Brain pericyte (primary cell): ENCODE measurements at places on chromosomes 5 and 9.

- no peak for DNase-seq
These were observed 363.9 kb upstream of the MEF2C start for GRCh38 chr5:89246864-89247263.

- DNase-seq, result no peak
These were observed 1.3 kb downstream of the VCP start for GRCh38 chr9:35070823-35071813.

- DNase-seq, result no peak
These were observed 85.2 kb upstream of the ADAMTS2 start for GRCh38 chr5:179430193-179431175.

- DNase-seq, result no peak
These were observed 84.3 kb upstream of the BRINP1 start for GRCh38 chr9:119453490-119453911.

- DNase-seq, result no peak
These were observed 156.9 kb downstream of the TRIM32 start for GRCh38 chr9:116843863-116844620.

DNA sequence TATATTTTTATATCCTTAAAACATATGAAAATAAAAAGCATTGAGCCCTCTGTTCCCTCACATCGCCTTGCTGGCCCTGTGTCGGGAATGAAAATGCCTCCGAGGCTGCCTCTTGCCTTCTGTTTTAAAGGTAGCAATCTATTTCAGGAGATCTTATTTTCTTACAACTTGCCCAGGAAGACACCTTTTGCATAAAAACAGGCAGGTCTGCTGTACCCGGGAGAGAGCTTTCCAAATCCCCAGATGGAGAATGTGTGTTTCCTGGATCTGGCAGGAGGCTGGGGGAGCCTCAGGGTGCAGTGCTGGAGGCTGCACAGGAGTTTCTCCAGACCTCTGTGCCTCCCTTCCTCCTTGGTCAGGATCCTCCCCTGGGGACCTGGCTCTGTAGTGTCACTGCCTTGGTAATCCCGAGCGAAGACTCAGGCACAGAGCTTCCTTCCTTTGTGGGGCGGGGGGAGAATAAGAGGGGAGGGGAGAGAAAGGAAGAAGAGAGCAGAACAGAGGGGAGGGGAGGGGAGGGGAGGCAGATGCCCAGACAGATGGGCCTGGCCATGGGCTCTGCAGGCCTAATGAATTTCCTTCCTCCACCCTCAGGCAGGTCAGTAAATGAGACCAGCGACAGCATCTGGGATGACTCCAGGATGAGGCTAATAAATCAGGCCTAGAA, 104.0 kb upstream of the BOD1 start:
- DNase-seq, result no peak

DNA sequence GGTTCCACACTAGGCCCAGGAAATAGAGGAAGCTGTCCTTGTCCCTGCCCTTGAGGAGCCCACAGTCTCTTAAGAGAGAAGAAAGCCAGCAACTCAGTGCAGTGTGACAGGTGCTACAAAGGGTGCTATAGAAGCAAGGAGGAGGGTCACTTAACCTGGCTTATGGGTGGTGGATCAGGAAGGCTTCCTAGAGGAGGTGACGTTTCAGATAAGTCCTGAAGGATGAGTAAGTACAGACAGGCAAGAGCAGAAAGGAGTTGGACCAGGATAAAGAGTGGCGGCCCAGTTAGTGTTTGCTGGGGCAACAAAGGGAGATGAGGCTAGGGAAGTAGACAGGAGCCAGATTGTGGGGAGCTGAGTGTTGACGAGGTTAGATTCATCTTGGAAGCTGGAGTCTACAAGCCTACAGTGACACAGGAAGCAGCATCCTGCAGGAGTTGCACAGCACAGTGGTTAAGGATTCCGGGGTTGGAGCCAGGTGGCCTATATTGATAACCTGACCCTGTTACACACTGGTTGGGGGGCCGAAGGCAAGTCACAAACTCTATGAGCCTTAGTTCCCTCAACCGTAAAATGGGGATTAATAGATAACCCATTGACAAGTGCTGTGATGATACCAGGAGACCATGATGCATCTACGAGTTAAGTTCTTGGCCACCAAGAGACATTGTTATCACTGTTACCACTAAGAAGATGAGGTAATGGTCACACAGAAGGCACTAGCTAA, 5.4 kb upstream of the LHX6 start:
- DNase-seq, result no peak

GRCh38 chr5:143065996-143066522, 295.9 kb downstream of the ARHGAP26 start:
- no peak for DNase-seq

DNA sequence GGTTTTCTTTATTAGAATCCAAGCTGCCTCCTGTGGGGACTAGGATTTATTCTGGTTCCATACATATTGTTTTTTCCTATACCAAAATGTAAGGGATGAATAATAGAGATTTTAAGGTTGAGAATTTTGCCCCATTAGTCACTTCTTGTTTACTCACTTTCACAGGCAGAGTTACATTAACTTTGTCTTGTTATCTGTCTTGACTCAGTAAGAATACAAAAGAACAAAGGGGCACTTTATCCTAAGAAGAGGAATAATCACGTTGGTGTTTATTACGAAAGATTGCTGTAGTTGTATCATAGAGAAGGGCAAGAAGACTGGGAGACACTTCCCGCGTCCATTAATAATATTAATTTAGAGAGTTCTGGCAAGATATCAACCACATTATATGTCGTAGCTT, 599.7 kb upstream of the FTMT start:
- no peak for DNase-seq

DNA sequence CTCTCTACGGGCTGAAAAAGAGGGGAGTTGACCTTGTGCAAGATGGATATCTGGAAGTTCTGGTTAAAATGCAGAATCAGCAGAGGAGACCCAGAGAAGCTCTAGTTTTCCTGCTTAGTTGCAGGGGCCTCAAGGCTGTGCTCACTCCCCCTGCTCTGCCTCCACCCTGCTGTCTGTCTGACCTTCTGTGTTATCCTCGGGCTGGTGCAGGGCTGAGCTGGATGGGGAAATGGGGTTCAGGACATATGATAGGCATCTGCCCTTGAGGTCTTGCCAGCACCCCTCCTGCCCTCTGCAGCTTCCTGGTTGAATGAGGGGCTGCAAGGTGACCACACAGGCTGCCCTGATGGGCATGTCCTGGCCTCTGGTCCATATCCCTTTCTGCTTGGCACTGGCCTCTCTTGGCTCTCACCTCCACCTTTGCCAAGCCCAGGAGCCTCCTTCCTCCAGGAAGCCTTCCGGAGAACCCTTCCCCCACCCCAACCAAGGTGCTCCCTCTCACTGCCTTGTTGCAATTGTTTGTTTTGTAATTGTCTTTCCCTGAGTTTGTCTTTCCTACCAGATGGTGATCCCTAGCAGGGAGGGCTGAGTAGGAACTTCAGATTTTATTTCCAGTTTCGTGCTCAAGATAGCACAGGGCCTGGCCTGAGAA, 1.3 kb downstream of the TMEM268 start:
- DNase-seq, result no peak

GRCh38 chr5:64958757-64959391, 190.1 kb downstream of the CWC27 start:
- DNase-seq, result no peak

DNA sequence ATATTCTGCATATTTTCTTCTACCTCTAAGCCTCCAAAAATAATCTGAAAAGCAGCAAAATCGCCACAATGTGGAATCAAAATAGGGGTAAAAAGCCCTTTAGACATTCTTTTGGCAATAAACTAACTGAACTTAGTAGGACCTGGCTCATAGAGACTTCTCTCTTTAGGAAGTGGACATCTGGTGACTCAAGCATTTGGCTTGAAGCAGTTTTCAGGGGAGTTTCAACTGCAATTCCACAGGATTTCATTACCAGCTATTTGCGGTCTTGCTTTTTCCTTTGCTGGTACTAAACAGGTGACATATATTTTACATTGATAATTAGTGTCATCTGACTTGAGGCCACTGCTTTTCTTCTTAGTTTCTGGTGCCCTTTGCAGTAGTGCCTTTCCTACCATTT, 173.2 kb upstream of the FBN2 start:
- DNase-seq, result no peak

DNA sequence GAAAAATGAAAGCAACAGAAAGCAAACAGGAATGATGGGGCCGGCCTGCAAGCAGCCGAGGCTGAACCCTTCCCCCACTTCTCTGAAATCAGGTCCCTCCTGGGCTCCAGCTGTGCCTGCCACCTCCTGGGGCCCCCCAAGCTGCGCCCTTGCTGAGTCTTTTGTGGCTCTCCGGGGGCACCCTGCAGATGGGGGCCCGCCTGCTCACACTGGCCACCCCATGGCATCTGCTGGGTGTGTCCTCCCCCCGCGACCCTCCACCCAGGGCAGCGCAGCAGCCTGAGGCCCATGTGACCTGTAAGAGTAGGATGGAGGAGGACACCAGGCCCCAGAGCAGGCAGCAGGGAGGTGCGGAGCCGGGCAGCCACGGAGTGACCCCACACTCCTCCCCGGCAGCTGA, 5.7 kb downstream of the GPSM1 start:
- DNase-seq, result no peak

DNA sequence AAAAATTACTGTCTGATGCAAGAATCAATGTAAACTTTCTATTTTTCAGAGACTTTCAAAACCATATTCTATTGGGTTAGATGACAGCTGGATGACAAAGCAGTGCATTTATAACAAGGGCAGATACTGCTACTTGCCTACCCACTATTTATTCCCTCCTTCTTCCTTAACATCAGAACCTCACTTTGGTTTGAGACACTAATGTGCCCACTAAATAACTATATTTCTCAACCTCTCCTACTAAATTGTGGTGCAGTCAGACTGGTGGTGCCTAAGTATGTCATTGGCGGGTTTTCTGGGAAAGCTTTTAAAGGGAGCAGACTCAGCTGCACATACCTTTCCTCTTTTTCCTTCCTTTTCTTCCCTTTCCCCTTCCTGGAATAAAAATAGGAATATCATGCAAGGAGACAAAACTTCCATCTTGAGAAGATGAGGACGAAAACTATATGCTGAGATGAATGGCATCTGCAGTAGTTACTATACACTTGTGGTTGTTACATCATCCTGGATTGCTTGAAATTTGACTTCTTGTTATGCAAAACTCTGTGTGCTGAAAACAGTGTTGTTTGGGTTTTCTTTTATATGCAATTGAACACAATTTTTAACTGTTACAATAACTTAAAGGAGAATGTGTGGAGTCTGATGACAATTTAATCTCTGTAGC, 43.8 kb downstream of the PRR16 start:
- no peak for DNase-seq

DNA sequence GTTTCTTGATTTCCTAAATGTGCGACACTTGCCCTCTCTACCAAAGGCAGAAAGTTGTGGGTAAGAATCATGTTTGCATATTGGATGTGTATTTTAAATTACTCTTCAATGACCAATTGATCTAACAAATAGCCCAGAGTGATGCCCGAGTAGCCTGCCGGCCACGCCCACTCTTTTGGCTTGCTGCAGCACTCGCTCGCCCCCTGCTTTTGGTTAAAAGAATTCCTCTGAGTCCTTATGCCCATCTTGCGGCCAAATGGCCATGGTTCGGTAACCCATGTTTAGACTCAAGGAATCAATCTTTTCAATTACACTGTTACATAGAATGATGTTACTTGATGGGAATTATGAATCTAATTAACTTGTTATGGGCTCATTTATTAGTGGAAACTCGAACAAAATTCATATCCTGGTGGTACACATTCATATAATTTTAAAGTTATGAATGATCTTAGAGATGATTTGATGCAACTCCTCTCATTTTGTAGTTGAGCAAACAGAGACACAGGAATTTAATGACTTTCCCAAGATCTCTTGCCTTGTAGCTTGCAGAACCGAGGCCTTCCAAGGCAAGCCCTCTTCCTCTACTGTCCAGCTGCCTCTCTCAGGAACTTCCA, 36.5 kb downstream of the PPIC start:
- no peak for DNase-seq

DNA sequence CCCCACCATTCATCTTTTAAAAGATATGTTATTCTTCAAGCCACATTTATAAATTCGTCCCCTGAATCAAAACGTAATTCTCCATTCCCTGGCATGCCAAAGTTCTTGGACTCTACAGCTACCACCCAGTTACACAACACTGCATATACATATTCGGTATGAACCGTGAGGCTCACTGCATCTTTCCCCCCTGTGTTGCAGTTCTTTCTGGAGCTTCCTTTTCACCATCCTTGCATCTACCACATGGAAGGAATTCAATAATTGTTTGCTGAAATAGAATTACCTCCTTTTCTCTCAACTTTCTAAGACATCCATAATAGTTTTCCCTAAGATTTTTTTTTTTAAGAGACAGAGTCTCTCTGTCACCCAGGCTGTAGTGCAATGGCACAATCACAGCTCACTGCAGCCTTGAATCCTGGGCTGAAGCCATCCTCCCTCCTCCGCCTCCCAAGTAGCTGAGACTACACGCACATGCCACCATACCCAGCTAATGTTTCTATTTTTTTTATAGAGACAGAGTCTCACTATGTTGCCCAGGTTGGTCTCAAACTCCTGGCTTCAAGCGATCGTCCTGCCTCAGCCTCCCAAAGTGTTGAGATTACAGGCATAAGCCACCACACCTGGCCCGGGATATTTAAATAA, 3.3 kb downstream of the LPAR1 start:
- DNase-seq, result no peak

GRCh38 chr5:14226149-14226548, 83.0 kb downstream of the TRIO start:
- no peak for DNase-seq

- no peak for DNase-seq
These were observed 128.3 kb downstream of the TLE1 start for GRCh38 chr9:81560851-81561732.

DNA sequence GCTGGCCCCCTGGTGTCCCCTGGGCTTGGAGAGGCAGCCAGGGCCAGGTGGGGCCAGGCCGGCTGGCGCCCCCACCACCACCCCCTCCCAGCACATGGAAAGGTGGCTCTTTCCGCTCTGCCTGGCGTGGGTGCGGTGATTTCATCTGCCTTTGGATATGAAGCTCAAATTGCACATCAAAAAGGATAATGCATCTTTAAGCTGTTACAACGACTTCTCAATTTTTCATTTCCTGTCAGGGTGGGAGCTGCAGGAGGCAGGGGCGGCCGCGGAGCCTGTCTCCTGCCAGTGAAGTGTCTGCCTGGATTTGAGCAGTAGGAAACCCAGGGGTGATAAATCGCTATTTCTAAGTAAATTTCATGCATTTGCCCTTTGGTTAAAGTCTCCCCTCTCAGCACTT, 169.2 kb upstream of the MVB12B start:
- DNase-seq, result no peak

- no peak for DNase-seq
These were observed 121.6 kb upstream of the LIFR start for GRCh38 chr5:38678076-38678475.

DNA sequence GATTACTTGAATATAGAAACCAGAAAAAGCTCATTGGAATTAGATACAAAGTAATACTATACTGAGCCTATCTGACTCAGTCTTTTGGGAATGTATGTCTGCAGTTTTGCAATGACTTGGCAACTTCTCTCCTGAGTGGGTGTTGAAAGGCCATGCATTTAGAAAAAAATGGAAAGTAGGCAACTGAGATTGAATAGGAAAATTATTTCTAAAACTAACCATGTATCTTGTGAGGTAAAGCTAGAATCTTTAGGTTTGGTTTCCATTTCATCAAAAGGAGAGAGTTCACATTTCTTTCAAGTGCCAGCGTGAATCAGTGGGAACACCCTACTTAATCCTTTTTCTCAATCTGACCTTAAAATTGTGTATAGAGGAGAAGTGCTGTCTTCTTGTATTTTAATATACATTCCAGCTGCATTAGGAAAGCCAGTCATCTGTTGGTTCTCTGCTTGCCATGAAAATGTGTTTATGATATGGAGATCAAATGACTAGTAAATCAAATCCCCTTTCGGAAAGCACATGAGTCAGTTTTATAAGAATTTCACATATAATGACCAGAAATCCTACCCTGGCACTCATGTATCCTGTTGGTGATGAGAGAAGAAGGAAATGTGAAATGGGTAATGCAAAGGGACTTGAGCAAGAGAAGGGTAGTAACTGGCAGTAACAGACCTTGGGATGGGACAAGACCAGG, 30.4 kb downstream of the NFX1 start:
- peak; percentile 69 for DNase-seq
